ENCODE measurements at places on chromosomes 16 and 17. TPM values are rescaled to one million over a fixed set of nuclear protein-coding genes. Genes with fewer than 3 reads are reported as not detected.

GRCh38 chr17:82548681-82549303 is 29.3 kb downstream of the FOXK2 start:
- DNase-seq = peak; percentile 33

RHBDF1 gene
- total RNA-seq = 0.53 TPM

DNA sequence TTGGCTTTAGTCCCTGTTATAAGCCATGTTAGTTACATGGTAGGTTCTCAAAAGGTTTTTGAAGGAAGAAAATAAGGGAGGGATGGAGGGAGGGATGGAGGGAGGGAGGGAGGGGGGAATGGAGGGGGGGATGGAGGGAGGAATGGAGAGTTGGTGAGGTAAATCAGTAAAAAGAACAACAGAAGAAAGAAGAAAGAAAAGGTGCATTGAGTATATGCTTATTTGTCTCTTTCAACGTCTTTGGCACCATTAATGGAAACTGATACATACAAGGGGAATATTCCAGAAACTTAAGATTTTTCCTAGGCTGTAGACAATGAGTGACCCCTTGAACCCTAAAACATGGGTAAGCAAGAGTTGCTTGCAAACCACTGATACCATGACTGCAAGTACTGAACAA is 1056.3 kb downstream of the CDH11 start:
- no peak for DNase-seq

GRCh38 chr17:7656958-7657609 is 6.4 kb downstream of the ATP1B2 start:
- no peak for DNase-seq

DNA sequence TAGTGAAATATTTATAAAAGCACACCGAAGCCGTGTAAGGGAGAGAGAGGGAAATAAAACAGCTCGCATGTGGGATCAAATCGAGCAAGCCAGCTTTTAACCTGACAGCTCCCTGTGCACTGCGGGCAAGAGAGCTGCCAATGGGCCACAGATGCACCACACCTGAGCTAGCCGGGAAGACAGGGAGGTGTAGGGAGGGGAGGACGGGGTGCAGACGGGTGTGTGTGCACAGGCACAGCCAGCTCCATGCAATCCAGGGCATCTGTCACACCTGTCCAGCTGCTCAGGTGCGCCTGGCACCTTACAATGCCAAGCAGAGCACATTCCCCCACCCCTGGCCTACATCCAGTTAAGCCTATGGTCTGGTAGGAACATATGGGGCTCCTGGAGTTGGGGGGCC is 70.0 kb downstream of the C16orf78 start:
- DNase-seq = no peak

- no peak for DNase-seq
These were observed 47.1 kb downstream of the SRCIN1 start for GRCh38 chr17:38558728-38559050.

KRTAP2-1 gene
- total RNA-seq = not detected

DNA sequence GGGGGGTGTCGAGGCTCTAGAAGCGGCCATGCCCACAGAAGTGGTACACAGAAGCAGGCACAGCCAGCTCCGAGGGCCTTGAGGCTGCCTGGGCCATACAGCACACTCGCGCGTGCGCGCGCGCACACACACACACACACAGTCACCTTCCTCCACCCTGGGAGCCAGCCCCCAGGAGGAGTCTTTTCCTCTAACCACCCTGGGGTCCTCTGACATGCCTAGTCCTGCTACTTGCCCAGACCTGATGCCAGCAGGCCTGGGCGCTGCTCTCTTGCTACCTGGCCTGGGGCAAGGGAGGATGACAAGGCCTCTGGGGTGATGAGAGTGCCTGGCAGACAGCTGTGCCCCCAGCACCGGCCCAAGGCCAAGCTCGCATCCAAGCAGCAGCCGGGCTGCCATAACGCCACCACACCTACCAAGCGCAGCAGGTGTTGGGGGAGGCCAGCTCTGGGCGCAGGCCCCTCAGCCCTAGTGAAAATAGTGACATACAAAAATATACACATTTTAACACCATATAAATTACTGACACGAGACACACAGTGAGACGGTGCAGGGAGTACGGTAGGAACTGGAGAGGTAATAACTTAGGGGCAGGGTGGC is 41.1 kb downstream of the TSC2 start:
- no peak for DNase-seq

KRTAP4-5 gene
- total RNA-seq = not detected

GRCh38 chr17:82249896-82250581 is 21.2 kb downstream of the SLC16A3 start:
- DNase-seq = no peak

ARHGAP44 gene
- 0.15 TPM for total RNA-seq

- no peak for DNase-seq
These were observed 87.3 kb upstream of the RPL38 start for GRCh38 chr17:74116087-74116717.

CRISPLD2 gene
- total RNA-seq = 2.2 TPM

HOXB5 gene
- total RNA-seq = not detected

- no peak for DNase-seq
These were observed 92.0 kb downstream of the MAP2K6 start for GRCh38 chr17:69506489-69506888.

GRCh38 chr17:59483860-59484259 is 81.5 kb upstream of the DHX40 start:
- no peak for DNase-seq

ABCC12 gene
- total RNA-seq = not detected

- DNase-seq = no peak
These were observed 47.4 kb downstream of the WDR45B start for GRCh38 chr17:82600731-82601446.

CCDC182 gene
- not detected for total RNA-seq

DNA sequence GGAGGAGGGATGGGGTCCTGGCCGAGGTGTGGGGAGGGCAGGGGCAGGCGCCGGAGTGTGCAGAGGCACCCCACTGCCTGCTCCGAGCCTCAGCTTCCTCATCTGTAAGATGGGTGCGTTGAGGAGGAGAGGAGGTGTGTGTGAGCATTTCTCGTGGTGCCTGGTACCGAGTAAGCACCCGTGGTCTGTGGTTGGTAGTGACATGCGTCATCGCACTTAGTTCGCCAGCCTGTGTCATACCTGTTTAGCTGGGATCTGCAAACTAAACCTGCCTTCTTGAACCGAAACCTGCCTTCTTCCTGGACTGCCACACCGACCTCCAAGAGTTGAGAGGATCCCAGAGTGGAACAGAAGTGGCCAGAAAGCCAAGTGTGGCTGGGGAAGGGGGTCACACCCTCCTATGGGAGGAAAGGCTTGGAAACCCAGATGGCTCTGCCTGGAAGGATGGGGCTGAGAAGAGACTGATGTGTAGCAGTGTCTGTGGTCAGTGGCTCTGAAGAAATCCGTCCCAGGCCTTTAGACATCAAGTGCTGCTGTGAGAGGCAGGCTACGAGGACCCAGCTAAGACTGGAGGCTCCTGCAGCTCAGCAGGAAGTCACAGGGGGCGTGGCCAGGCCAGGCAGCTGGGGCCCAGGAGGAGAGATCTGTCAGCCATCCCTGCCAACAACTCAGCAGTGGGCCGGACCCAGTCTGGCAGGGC is 162.6 kb upstream of the PLCG2 start:
- peak; percentile 82 for DNase-seq

- no peak for DNase-seq
These were observed 744.4 kb upstream of the EEF2KMT start for GRCh38 chr16:5841974-5842373.

GRCh38 chr16:46923513-46924295 is 39.5 kb downstream of the GPT2 start:
- DNase-seq = no peak

CLEC10A gene
- not detected for total RNA-seq

TMEM92 gene
- total RNA-seq = not detected

GRCh38 chr17:60908324-60908723 is 230.7 kb downstream of the BCAS3 start:
- no peak for DNase-seq

DNA sequence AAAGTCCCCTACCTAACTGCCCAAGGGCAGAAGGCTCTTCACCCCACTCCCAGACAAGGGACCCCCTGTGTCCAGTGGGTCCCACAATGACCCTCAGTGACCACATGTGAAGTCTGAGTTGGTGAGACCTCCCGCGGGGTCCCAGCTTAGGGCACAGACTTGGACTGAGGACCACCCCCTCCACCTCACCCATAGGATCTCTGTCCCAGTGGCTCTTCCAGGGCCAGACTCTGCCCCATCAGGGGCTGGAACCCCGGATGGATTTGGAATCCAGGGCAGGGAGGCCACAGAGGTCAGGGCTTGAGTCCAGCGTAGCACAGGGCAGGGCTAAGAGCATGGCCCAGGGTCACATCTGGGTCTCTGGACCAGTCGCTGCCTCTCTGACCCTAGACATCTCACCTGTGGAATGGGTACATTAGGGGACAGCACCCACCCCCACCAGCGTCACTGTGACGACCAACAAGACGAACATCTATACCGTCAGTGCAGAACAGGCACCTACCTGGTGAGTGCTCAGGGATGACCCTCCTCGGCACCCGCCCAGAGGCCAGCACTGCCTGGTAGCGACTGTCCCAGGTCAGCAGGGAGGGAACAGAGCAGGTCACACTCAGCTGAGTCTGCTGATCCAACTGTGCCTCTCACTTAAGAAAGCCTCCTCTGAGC is 37.7 kb downstream of the TNFRSF13B start:
- no peak for DNase-seq

- no peak for DNase-seq
These were observed 116.8 kb downstream of the CDYL2 start for GRCh38 chr16:80687606-80688005.

DNA sequence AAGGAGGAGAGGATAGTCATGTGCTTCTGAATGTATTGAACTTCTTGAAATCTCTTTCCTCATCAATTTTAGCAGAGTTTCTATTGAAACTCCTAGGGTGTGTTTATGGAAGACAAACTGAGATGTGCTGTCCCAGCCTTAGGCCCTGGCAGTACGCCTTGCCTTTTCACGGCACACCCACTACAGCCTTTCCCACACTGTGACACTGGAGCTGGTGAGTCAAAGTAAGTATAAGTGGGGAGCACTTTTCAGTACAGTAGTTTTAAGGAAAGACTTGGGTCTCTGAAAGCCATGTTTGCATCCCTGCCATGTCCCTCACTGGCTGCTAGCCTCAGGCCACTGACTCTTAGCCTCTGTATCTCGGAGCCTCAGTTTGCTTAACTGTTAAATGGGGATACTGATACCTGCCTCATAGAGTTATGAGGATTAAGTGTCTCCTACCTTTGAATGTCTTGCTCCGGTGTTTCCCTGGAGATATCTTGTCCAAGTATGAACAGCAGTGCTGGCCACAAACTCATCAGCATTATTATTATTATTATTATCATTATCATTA is 144.7 kb upstream of the CRHR1 start:
- no peak for DNase-seq

DNA sequence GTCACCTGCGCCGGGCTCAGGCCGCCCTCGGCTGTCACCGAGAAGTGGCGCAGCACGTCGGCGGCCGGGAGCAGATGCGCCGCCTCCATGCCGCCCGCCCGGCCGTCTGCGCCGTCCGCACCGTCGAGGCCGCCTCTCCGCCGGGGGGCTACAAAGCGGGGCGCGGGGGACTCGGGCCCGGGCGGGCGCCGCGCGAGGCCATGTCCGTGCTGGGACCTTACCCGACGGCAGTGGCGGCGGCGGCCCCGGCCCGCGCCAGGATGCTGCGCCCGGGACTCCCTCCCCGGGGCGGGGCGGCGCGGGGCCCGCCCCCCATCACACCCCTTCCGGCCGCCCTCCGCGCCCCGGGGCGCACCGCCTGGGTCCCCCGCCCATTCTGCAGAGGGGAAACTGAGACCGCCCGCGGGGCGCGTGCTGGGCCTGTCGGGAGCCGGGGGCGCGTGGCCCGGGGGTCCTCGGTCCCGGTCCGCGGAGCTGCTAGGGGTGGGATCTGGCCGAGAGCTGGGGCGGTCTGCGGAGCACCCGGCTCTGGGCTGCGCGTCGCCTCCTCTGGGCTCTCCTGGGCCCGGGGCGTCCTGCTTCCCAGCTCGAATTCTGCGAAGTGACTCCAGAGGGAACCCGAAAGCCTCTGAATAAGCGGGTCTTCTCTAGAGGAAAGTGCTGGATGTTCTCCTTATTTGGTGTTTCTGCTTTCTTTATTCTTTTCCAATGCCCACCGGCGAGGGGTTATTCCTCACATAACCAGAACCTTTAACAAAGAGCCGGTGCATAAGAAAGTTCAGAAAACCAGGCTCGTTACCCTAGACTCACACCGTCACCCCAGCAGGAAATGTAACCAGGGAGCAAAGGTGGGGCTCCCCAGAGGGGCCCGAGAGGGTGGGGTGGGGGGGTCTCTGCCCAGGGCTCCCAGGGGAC is at the start of gene ATP2A3:
ATP2A3 (minus strand) TSS at position 235 of the 915 bp plus-strand sequence; CDS start at position 89, 146 bp downstream.
- peak; percentile 40 for DNase-seq

HOXB1 gene
- total RNA-seq = not detected

DNA sequence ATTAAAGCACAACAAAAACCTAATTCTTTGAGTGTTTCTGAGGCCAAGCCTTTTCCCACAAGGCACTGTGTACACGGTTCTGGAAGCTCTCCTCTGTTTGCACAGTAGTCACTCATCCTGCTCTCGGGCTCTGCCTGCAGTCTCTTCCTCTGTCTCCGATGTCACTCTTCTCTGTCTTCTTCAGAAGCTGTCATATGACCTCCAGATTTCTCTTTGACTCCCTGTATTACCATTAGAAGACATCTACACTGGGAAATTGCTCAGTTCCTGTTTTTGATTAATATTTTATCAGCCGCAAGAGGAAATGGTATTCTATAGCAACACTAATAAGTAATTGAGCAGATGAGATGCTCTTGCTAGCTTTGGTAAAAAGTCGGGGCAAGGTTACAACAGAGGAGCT is 422.9 kb downstream of the WWOX start:
- DNase-seq = no peak

- no peak for DNase-seq
These were observed 102.5 kb upstream of the TMEM97 start for GRCh38 chr17:28216528-28216927.

DNA sequence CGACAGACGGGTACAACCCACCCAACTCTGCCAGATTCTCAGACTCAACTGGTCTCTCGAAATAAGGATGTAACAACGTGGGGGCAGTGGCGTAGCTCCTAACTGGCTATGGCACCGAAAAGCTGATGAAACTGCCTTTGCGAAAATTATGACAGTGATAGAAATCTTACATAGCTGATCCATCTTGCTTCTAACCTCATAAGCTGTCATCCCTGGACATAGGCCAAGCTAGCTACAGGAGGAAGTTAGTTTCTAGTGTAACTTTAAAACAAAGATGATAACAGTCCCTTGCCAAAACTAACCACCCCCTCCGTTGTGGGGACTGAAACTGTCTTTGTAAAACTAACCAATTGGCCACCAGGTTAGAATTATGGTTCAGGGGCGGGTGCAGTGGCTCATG is 220.1 kb downstream of the SLC39A11 start:
- no peak for DNase-seq

SRSF1 gene
- total RNA-seq = 147 TPM

EFCAB5 gene
- total RNA-seq = 1.0 TPM

TPSD1 gene
- total RNA-seq = 0.40 TPM

- peak; percentile 39 for DNase-seq
These were observed 54.1 kb downstream of the XYLT1 start for GRCh38 chr16:17416461-17417311.

OR1F1 gene
- total RNA-seq = not detected

- no peak for DNase-seq
These were observed 21.0 kb downstream of the MYLK3 start for GRCh38 chr16:46727184-46727583.

All from T-cell (primary cell).